Stimulated activated CD8-positive, alpha-beta memory T cell treated with anti-CD3 and anti-CD28 coated beads, Interleukin-4, amount 100 ng/mL, for 48 hours (primary cell): ENCODE measurements at places on chromosomes 2 and 18.

- DNase-seq, result no peak
Observed at GRCh38 chr2:160376576-160376975, 117.0 kb downstream of the RBMS1 start.

DNA sequence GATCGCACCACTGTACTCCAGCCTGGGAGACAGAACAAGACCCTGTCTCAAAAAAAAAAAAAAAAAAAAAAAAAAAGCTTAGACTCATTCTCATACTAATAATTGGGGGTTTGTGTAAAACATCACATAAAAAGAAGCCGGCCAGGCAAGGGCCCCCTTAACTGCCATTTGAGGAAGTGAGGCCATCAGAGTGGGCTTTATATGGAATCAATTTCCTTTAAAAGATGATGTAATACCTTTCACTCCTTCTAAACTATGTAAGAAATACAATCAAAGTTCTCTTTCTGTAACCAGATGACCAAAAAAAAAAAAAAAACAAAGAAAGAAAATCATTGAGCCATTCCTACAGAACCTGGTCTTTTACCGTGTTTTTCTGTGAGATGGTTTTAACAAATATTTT is 13.1 kb upstream of the GPR55 start:
- DNase-seq, result no peak

DNA sequence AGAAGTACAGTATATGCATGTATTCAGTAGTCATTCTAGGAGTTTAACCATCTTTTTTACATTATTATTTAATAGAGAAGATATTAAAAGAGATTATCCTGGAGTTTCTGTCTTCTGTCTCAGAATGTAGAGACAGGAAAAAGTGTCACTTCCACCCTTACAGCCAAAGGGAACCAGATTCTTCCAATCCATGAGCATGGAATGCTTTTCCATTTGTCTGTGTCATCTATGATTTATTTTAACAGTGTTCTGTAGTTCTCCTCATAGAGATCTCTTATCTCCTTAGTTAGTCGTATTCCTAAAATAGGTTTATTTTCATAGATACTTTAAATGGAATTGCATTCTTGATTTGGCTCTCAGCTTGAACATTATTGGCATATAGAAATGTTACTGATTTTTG is 959.5 kb upstream of the PIK3C3 start:
- DNase-seq, result no peak

GRCh38 chr2:16317211-16317830 is 348.3 kb downstream of the CYRIA start:
- DNase-seq, result no peak

GRCh38 chr18:10775026-10775425 is 249.2 kb downstream of the NAPG start:
- no peak for DNase-seq

DNA sequence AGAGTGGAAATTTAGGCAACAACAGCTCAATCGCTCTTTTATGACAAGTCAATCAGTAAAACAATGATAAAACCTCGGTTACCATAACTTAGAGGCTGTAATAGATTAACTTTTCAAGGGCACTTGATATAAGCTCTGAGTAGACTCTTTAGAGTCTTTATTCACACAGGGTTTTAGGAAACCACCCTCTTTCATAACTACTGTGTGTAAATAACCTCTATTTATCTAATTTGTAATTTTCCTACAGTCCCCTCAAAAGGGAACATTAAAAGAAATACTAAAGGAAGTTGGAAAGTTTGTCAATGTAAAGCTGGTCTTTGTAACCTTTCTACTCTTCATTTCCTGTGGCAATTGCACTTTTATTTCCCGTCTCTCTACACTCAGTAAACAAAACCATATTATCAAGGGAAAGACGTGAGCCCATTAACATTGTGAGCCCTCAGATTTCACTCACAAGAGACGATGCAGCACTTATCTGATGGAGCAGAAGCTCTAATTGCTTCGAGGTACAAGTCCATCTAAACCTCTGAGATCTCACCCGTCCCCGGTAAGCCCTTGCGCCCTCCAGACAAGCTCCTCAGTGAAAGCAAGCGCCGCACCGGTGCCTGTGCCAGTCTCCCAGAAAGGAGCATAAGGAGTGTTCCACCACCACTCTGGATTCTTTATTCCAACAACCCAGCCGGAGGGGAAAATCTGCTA is 1.1 kb upstream of the HOXD1 start:
- DNase-seq, result no peak

DNA sequence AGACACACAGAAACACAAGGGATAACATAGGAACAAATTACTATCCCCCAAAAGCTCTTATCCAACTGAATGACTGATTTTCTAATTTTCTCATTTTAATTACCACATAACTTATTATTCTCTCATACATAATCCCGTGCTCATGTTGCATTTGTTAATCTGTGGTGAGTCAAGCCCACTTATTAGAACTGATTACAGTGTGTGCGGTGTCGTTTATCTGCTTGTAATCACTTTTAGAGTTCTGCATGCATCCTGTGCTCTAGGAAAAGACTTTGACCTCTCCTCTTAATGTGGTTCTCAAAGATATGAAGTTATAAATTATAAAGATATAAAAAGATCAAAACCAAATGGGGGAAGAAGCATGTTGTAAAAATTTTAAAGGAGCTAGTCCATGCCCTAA is 29.7 kb downstream of the CNDP1 start:
- no peak for DNase-seq

- DNase-seq, result no peak
Observed at GRCh38 chr2:33406622-33407021, 69.8 kb upstream of the RASGRP3 start.

GRCh38 chr2:134324947-134325346 is 71.1 kb downstream of the MGAT5 start:
- DNase-seq, result no peak

- no peak for DNase-seq
Observed at GRCh38 chr2:105509269-105510086, 110.6 kb upstream of the FHL2 start.

DNA sequence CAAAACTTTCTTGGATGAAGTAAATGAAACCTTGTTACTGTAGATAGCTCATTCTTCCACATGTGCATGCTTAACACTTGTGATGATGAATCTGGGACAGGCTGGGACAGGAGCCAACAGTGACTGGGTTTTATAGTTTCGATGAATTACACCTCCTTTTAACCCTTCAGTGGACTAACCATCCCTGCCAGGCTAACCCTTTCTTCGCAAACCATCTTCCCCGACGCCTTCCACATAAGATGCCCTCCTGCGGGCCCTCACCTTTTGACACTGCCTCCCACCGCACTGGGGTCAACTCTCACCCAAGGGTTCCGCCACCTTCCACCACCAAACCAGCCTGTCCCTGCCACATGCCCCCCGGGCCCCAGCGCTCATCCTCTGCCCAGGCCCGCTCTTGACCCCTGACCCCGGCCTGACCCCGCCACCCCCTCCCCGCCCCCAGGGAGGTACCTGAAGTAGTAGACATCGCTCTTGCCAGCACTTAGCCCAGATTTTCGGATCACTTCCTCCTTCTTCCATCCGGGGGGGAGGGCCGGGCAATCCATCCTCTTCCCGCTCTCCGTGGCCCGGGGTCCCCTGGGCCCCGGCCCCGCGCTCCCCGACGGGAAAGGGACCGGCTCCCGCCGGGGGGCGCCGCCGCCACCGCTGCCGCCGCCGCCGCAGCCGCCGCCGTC is 764 bp downstream of the MBD2 start:
- peak; percentile 63 for DNase-seq

- no peak for DNase-seq
Observed at GRCh38 chr18:7415081-7415894, 151.8 kb upstream of the PTPRM start.

DNA sequence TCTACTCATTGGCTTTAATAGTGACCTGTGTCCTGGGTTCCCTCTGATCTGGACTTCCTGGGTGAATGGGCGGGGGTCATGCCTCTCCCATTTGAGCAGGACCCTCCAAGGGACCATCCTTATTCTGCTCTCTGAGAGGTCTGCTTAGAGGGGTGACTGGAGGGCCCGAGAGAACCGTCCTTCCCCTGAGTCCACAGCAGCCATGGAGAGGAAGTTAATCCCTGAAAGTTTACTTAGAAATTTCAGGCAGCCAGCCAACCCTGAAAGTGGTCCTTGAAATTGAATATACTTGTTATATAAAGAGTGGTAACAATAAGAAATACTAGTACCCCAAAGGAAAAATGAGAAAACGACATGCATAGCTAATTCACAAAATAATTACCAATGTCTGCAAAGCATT is 226.1 kb downstream of the DYSF start:
- DNase-seq, result no peak

DNA sequence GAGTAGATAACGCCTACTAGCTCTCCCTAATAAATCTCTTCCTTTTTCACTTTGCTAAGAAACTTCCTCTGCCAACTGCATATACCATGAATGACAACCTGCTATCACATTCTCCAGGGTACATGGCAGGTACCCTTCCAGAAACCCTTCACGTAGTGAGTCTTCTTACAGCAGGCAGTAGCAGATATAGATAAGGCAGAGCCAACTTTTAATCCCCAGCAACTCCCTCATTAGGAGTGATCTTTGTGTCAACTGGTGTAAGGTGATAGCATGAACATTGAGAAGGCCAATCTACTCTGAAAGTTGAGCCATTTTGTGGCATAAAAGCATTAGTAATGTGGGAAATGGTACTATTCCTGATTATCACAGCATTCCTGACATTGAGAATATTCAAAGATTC is 5.7 kb upstream of the STK17B start:
- DNase-seq, result no peak

DNA sequence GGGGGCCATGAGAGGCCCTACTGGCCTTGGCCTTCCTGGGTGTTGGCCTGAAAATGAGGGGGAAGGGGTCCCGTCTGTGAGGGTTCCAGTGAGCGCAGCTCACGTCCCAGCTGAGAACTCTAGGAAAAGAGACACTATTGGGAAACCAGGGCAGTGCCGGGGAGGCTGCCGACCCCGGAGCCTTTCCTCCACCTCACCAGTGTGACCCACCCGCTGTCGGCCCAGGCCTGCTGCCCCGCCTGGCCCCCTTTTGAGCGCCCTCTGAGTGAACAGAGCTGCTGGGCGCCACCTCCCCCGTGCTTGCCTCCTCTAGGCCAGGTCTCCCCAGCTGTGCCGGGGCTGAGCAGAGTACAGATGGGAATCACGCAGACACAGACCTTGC is 17.5 kb upstream of the ARHGEF4 start:
- no peak for DNase-seq
